SK-MEL-5 (cell line): ENCODE measurements at places on chromosomes 2 and 18. TPM values are rescaled to one million over a fixed set of nuclear protein-coding genes. Genes with fewer than 3 reads are reported as not detected.
A peak's percentile ranks its signal among the peaks of the same experiment; 100 is the strongest.

DNA sequence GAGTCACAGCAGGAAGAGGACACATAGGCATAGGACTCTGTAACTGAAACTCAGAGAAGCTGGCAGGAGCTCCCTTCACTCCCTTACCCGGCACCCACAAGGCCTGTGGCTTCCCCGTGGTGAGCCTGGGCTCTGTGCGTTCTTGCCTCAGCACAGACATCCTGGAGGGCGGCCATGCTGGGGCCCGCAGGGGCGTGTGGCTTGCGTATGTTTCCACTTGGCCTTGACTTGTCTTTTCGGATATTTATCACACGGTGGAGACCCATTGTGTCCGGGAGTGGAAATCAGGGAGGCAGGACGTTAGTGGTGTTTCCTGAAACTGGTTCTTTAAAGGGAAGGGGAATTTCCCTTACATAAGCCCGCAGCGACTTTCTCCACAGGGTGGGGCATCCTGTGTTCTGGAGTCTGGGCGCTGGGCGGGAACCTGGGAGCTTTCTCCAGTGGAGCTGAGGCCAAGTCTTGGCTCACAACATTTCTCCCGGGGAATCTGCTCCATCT is 49.9 kb upstream of the EML6 start:
- DNase-seq: no peak

GRCh38 chr2:238501311-238501710 is 74.6 kb downstream of the ASB1 start:
- no peak for DNase-seq

- no peak for DNase-seq
Observed at GRCh38 chr2:86492048-86492453, 50.9 kb downstream of the KDM3A start.

GRCh38 chr2:227813562-227814353 is at the start of gene CCL20:
Gene CCL20 (plus strand): TSS chr2:227813842. CDS start chr2:227813912, 70 bp downstream.
- DNase-seq: no peak

DNA sequence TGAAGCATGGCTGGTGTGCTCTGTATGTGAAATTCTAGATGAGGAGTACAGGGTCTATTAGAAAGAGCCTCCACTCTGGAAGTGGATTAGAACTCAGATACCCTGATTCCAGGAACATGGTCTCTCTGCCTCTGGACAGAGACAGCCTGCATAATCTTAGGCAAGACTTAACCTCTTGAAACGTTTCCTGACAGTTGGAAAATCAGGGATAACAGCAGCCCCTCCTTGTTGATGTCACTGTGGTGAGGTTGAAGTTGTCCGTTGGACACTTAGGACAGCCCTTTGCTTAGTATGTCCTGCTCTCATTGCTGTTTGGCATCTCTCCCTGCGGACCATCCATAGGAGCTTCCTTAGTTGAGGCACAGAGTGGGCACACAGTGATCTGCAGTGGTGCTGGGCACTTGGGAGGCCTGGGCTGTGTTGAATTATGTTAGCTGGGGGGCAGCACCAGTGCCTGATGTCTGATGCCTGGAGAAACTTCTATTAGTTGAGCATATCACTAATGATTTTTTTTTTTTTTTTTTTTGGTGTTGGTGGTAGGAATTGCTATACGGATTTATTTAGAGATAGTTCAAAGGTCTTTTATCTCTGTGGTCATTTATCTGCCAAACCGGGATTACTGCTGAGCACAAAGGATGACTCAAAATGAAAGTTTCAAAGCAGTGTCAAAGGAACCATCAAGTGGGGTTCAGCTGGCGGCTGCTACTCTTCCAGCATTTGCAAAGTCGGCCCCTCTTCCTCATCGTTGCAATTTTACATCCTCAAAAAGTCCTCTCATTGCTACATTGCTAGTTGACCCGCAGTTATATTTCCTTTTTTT is 28.8 kb downstream of the SETBP1 start:
- no peak for DNase-seq

DNA sequence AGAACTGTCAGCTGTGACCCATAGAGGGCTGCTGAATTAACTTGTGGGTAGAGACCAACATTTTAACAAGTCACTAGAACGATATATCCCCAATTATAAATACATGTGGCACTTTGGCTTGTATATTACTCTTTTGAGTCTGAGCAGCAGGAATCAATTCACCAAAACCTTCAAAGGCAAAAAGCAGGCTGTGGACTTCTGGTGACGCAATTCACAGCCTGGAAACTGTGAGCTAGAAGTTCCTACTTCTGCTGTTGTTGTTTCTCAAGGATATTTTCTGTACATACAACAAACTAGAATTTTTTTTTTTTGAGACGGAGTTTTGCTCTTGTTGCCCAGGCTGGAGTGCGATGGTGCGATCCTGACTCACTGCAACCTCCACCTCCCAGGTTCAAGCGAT is 37.3 kb downstream of the PTCD3 start:
- DNase-seq: no peak

DNA sequence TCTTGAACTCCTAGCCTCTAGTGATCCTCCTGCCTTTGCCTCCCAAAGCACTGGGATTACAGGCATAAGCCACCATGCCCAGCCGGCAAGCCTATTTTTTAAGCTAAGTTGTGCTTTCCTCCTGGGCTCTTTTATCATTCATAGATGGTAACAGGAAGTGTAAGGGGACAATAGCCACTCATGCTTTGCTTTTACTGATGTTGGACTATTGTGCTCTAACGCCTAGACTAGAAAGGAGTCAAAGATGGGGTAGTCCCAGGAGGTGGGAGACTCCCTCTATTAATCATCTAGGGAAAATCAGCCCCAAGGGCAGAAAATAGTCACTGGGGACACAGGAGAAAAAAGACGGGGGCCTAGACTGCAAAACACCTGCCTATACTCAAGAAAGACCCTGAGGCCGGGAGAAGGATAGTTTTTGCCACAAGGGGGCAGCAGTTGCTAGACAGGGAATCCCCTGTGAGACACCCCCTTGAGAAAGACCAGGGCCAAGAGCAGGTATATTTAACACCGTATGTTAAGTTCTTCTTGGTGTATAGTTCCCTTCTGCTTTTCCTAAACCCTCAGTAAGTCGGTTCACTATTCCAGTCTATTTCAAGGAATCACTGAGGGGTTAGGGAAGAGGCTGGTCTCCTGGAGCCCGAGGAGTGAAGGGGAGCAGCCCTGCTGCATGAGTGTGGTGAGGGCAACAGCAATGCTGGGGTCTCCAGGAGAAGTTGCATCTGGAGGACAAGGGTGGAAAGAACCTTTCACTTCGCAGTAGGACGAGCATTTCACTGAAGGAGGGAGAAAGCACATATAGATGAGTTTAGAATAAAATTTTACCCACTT is 2.1 kb upstream of the CXCR1 start:
- DNase-seq: peak; percentile 68

DNA sequence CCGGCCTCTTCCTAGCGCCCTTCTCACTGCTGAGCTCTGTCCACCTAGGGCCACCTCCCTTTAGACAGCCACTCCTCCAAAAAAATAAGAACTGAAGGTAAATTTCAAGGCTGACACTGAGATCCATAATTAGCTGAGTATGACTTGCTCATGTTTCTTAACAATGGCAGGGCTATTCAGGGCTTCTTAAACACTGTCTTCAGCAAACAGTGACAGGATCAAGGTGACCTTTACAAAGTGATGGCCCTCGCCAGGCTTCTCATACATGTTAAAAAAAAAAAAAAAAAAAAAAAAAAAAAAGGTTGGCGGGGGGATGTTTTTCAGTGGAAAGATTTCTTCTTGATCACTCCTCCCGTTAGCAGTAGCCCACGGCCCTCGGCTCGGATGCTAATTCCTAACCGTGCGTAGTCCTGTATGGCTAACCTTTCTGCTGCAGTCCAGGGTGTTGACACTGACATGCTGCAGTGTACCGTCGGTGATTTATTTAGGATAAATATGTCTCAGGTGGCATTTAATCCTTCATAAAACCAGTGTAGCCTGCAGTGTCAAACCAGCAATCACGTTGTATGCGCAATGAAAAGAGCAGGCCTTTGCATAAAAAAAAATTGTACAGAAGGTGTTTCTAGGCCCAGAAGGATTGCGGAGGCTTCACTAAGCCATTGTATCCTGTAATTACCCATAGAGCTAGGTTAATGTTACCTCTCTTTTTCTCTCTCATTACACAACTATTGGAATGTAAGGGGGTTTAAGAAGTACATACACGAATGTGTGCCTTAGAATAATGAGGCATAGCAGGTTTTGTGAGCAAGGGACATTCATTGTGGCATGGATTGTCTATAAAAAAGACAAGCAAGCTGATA is 142.7 kb downstream of the PTGR3 start:
- DNase-seq: no peak

GRCh38 chr2:85777441-85777861 is 23.7 kb downstream of the ATOH8 start:
- no peak for DNase-seq

DNA sequence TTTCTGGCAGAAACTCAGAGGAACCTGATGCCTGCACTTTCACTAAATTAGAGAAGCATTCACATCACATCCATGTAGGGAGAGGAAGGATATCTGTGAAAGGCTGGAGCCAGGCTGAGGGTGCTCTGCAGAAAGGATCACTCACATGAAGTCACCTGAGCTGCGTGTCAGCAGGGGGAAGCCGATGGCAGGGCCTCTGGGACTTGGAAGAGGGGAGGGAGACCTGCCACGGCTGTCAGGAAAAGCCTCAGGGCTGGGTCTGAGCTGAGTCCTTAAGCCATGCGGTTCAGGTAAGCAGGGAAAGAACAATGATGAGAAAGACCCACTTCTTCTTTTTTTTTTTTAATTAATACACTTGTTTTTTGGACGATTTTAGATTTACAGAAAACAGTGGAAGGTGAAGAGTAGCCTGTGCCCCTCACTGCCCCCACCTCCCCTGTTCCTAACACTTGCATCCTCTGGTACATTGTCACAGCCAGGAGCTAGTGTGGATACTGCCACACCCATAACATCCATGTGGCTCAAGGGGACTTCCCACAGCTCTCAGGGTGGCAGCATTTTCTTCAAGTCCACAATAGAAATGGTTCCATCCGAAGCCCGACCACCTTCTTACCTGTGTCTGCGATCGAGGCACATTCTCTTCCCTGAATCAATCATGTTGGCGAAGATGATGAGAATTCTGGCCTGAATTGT is 156.5 kb upstream of the TPO start:
- DNase-seq: no peak

GRCh38 chr2:147485210-147485851 is 359.5 kb upstream of the ACVR2A start:
- no peak for DNase-seq

DNA sequence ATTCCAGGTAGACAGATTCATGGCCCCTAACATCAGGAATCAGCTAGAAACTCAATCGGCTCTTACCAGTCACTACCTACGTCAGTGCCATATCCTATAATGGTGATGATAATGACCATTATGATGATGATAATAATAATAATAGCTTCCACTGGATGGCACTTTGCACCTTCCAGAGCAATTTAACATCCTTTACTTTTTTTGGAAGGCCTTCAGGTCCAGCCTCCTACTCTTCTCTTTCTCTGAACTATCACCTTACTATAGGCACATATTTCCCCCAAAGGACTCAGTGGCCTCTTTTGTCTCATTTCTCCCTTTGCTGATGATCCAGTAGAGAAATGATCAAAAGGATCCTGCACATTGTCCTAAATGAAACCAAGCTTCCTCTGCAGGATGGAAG is 56.0 kb downstream of the BCL11A start:
- DNase-seq: no peak

GRCh38 chr2:181124497-181124896 is 144.1 kb downstream of the UBE2E3 start:
- DNase-seq: no peak

- peak; percentile 86 for DNase-seq
Observed at GRCh38 chr2:44715671-44716081, 225.8 kb upstream of the SIX3 start.

DNA sequence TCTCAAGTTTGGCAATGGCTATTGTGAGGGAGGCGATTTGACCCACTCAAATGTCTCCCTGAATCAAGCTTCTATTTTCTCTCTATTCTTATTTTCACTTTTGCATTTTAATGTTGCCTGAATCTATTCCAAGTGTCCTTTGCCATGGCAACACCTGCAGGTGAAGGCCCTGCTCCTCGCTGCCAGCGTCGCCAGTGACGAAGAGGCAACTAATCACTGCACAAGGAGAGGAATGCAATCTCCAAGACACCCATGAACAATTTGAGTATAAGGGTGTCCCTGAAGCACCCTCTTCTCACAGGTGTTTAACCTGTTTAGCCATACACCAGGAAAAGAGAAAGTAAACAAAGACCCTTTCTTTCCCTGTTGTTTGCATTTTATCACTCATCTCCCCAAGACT is 165.6 kb upstream of the VRK2 start:
- DNase-seq: no peak

GRCh38 chr2:19801367-19802080 is 100.3 kb downstream of the TTC32 start:
- no peak for DNase-seq

GRCh38 chr2:23746141-23746863 is 180.6 kb downstream of the ATAD2B start:
- no peak for DNase-seq

DNA sequence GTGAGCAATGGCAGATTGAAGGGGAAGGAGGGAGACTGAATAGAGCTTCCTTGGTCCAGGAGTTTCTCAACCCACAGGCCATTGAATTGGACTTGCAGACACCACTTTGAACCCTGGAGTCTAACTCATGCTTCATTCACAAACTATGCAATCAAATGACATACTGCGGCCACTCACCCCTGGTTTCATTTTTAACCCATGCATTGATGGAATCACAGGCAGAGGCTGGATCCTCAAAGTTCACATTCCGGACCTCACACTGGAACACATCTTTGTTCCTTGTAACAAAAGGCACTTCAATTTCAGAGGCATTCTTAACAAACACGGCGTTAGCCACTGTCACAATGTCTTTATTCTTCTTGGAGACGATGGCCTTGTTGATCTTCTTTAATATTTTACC is 40.7 kb downstream of the MRPL44 start:
- no peak for DNase-seq

- DNase-seq: no peak
Observed at GRCh38 chr18:57208047-57208446, 61.2 kb downstream of the BOD1L2 start.

DNA sequence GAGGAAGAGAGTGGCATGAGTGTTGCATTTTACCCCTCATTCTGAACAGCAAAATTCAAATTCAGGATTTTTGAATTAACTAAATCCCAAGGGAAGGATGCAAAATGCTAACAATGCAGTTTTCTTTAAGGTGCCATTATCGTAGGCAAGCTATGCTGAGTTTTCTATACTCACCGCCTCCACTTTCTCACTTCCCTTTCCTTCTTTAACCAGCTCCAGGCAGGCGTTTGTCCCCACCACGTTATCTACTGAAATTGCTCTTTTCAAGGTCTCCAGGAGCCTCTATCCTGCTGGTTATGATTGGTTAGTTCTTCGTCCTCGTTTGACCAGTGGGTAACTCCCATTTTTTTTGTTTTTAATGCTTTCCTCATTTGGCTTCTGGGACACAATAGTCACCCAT is 1.8 kb upstream of the CPO start:
- DNase-seq: no peak

Gene GREB1
- total RNA-seq: 57.6 and 72.2 TPM in 2 replicates

Gene C2orf78
- not detected in 2 replicates for total RNA-seq

Gene GAD1
- 18.1 and 23.5 TPM in 2 replicates for total RNA-seq

Gene AGXT
- 0.16 TPM in 1 of 2 replicates, not detected in the other for total RNA-seq

Gene MPP4
- total RNA-seq: 0.11 TPM in 1 of 2 replicates, not detected in the other

Gene LOXL3
- 29.6 and 30.4 TPM in 2 replicates for total RNA-seq
